ENCODE measurements at places on chromosomes 3 and 15.
A peak's percentile ranks its signal among the peaks of the same experiment; 100 is the strongest.

GRCh38 chr15:69532066-69532465 lies 79.4 kb downstream of the RPLP1 start:
- no peak for DNase-seq

GRCh38 chr3:73559749-73560148 lies 65.0 kb downstream of the PDZRN3 start:
- DNase-seq = no peak

GRCh38 chr3:150232992-150233451 lies 175.1 kb upstream of the TSC22D2 start:
- DNase-seq = peak; percentile 93

- DNase-seq = peak; percentile 81
Observed at GRCh38 chr3:158790901-158791589, 10.8 kb upstream of the MFSD1 start.

GRCh38 chr3:117526470-117527079 lies 817.0 kb downstream of the TUSC7 start:
- peak; percentile 24 for DNase-seq

- DNase-seq = no peak
Observed at GRCh38 chr3:98827221-98827920, 64.2 kb downstream of the ST3GAL6 start.

DNA sequence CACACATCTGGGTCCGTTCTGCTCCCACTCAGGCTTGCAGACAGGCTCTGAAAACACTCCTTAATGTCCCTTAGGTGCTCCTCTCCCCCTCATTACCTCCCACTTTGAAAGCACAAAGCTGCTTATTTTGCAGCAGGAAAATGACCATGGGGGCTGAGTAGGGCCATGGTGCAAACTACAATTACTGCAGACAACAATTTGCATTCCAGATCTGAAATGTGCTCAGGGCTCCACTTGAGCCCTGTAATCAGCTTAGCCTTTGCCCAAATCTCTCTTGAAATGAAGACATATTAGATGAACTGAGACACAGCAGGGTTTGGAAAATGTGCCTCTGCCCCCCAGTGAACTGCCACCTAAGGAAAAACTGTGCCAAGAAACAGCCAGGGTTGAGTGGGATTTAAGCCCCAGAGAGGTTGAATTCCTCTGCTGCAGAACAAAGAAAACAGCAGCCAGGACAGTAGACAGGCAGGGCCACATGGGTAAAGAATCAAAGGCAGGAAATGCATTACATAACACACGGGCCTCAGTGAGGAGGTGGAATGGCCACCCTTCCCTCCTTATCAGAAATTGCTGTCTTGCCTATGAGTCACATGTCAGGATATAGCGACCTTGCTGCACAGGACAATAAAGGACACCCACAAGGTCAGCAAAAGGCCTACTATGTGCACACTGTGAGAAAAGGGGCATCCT lies 126.8 kb upstream of the ARHGEF3 start:
- DNase-seq = peak; percentile 77

GRCh38 chr3:58022490-58022889 lies 14.3 kb downstream of the FLNB start:
- DNase-seq = no peak

DNA sequence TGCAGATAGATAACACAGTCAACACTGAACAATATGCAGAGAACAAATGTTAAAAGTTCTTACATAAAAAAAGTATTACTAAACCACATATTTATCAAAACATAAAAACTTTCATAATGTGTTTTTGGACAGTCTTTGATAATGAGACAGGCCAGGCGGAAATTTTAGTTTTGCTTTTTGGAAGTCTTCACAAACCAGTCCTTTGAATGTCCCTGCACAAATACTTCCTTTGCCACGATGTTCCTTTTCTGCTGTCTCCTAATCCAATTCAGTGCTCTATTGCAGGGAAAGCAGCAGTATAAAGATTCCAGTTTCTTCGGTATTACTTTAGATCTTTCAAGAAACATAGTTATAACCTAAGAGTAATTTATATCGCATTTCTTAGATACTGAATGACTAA lies 135.9 kb downstream of the TBL1XR1 start:
- no peak for DNase-seq

DNA sequence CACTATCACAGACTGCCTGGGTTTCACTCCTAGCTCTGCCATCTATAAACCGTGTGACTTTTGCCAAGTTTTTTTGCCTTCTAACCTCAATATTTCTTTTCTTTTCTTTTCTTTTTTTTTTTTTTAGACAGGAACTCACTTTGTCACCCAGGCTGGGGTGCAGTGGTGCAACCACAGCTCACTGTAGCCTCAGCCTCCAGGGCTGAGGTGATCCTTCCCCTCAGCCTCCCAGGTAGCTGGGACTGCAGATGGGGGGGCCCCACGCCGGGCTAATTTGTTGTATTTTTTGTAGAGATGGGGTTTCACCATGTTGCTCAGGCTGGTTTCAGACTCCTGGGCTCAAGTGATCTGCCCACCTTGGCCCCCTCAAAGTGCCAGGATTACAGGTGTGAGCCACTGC lies 3.2 kb upstream of the ADAM10 start:
- DNase-seq = no peak

GRCh38 chr15:80052597-80053304 lies 6.7 kb upstream of the ZFAND6 start:
- DNase-seq = no peak

- no peak for DNase-seq
Observed at GRCh38 chr15:69524814-69525213, 72.2 kb downstream of the RPLP1 start.

DNA sequence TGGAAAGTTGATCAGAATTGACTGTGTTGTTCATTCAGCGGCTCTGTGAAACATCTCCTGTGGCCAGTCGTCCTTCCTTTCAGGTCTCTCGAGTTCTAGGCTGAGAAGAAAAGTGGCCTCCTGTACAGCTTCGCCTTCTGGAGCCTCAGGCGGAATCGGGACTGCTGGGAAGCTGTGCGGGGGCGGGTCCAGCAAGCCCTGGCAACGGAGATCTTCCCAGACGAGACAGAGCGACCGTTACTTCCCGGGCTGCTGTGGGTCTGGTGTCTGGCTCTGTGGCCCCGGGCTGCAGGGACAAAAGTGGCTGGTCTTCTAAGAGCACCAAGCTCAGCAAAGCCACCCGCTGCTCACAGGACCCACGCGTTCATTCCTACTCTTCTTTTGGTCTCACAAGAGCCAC lies 88.6 kb upstream of the CACNA2D3 start:
- DNase-seq = no peak

GRCh38 chr3:105352976-105353375 lies 13.7 kb upstream of the ALCAM start:
- DNase-seq = no peak

DNA sequence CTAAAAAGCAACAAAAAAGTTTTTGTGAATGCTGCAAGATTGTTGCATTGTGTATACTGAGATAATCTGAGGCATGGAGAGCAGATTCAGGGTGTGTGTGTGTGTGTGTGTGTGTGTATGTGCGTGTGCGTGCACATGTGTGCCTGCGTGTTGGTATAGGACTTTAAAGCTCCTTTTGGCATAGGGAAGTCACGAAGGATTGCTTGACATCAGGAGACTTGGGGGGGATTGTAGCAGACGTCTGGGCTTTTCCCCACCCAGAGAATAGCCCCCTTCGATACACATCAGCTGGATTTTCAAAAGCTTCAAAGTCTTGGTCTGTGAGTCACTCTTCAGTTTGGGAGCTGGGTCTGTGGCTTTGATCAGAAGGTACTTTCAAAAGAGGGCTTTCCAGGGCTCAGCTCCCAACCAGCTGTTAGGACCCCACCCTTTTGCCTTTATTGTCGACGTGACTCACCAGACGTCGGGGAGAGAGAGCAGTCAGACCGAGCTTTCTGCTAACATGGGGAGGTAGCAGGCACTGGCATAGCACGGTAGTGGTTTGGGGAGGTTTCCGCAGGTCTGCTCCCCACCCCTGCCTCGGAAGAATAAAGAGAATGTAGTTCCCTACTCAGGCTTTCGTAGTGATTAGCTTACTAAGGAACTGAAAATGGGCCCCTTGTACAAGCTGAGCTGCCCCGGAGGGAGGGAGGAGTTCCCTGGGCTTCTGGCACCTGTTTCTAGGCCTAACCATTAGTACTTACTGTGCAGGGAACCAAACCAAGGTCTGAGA lies 4.7 kb downstream of the BHLHE40 start:
- peak; percentile 42 for DNase-seq

DNA sequence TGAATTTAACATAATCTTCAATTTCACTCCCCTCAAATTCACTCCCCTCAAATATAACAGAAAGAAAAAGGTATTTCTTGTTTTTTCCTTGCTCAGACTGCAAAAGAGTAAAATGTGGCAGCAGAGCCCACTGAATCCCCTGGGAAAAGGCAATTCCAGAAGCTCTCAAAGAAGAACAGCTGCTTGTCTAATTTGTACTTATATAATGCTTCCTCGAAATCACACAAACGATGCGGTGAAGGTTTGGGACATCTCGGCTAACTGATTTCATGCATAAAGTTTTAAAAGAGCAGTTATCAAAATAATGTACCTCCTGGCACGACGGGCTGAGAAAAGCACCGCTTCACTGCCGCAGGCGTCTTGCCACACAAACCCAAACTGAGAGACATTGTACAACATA lies 10.7 kb downstream of the BDH1 start:
- no peak for DNase-seq

- no peak for DNase-seq
Observed at GRCh38 chr3:124597273-124597672, 133.0 kb upstream of the UMPS start.

DNA sequence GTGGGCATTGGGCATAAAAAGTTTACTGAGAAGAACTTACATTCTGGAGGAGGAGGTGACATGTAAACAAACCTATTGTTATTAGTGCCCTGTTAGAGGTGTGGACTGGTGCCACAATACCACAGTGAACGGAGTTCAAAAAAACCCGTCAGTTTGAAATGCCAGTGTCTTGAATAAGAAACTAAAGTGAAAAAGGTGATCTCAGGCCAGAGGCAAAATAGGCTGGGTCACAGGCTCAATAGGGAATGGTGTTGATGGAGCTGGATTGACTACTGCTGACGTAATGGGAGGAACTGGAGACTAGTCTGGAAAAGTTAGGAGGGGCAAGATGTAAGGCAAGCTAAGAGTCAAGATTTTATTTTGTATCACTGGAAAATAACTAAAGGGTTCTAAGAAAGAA lies 1.6 kb upstream of the DCBLD2 start:
- no peak for DNase-seq

- DNase-seq = no peak
Observed at GRCh38 chr15:98281130-98281529, 320.6 kb downstream of the ARRDC4 start.

GRCh38 chr3:194058189-194058571 lies 77.8 kb upstream of the HES1 start:
- DNase-seq = peak; percentile 67

GRCh38 chr3:54891540-54891897 lies 36.3 kb downstream of the LRTM1 start:
- DNase-seq = peak; percentile 20

GRCh38 chr3:48268381-48268935 lies 27.6 kb downstream of the ZNF589 start:
- DNase-seq = no peak

GRCh38 chr15:88711806-88712205 lies 73.0 kb downstream of the ISG20 start:
- DNase-seq = no peak

GRCh38 chr3:134627831-134628230 lies 23.0 kb downstream of the KY start:
- no peak for DNase-seq

DNA sequence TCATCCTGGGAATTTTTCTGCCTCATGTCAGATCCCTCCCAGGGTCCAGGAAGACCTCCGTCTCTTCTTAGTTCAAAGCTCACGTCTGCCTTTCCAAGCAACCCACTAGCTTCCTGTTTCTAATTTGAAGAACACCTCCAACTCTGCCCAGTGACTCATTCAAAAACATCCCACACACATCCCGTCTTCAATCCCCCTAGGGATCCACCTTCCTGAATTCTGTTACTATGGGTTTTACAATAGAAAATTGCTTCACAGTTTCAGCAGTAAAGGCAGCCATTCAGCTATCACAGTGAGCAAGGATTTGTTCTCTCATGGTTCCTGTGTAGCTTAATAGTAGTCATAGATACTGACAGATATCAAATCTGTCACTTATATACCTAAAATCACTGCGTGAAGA lies 308.3 kb upstream of the CCDC54 start:
- peak; percentile 27 for DNase-seq

DNA sequence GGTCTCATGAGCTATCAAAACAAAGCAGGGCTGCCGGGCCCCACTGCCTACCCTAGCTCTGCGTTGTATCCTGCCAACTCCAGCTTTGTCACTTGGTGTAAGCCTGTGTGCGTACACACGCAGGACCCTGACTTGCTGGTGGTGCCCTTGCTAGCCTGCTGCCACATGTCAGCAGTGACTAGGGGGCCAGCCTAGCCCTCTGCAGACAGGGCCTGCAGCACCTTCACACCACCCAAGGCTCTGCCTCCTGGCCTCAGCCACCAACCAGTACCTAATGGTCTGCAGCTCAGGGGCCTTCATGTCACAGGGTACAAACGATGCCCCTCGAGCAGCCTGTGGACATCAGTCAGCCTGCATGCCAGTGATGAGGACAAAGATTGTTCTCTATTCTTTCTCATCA lies 30.1 kb upstream of the DUSP7 start:
- no peak for DNase-seq

DNA sequence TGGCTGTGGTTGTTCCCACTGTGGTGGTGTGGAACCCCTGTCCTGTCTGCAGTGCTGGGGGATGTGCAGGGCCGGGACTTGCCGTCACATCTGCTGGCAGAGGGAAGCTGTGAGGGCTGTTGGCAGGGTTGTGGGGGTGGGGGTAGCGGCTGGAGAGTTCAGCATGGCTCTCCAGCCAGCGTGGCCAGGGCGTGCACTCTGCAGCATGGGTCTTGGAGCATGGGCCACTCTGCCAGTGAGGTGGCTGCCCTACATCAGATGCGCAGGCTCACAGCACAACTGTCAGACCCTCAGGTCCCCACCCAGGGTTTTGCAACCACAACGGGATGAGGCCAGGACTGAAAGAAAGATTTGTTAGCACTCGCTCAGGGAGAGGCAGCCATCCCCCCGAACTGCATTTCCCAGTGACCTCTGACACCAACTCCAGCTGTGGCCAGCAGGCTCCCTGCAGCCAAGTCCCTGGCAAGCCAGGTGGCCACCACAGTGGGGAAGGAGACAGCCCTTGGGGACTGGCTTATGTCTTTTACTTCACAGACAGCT lies 237.7 kb upstream of the LYSMD4 start:
- no peak for DNase-seq

DNA sequence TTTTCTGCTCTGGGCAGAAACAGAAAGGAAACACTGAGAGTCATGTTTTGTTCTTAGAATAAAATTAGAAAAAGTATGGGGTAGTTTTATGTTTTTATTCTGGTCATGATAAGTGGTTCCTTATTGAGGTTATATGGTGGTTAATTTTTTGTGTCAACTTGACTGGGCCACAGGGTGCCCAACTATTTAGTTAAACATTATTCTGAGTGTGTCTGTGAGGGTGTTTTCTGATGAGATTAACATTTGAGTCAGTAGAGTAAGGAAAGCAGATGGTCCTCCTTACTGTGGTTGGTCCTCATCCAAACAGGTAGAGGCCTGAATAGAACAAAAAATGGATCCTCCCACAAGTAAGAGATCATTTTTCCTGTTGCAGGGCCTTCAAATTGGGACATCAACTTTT lies 98.9 kb downstream of the C3orf38 start:
- DNase-seq = no peak

- no peak for DNase-seq
Observed at GRCh38 chr3:112261742-112262141, 32.3 kb downstream of the SLC9C1 start.

All from lung microvascular endothelial cell (primary cell).